ENCODE measurements at places on chromosomes 1 and 21.

DNA sequence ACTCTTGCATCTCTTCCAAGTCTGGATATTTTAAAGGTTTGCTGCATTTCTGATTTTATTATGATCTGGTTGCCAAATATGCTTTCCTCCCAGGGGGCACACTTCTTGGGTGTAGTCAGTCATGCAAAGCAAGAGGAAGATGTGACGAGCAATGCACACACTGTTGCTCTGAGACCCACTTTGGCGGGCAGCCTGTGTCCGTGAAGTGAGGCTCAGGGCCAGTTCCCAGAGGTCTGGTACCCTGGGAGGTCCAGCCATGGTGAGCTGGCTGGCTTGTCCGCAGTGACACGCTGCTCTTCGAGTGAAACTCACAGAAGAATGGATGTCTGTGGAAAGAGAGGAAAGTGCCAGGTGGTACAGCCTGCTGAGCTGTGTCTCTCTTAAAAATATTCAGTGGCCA lies 52.8 kb upstream of the EDN2 start:
- no peak for DNase-seq

DNA sequence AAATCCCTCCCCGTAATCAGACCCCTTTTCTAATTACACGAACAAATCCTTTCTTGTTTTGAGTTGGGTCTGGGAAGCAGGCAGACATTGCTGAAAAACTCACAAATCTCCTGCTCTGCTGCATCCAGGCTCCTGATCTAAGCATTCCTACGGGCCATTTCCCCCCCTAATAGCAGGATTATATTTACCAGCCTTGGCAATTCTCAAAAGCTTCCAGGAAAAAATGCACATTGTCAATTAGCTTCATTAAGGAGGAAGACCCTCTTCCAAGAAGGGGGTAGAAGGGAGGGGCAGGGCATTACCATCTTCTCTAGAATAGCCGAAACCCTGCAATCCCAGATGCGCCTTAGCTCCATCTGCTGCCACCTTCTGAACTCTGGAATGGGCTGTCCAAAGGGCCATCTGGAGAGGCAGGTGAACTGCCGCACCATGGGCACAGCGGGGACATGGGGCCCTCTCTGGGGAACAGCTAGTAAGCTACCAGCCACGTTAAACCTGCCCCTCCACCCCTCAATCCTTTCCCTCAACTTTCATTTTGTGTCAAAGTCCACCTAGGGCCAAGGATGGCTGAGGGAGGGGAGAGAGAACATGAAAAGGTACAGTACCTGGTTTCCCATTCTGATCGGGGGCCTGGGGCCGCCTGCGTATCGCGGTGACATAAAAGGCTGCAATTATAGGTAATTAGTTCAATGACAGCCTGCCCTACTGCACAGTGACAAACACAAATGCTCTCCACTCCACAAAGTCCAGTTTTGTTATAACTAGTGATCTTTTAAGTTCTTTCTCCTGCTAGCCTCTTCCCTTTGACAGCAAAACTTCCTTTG lies 56.8 kb downstream of the MRPL37 start:
- DNase-seq: no peak

DNA sequence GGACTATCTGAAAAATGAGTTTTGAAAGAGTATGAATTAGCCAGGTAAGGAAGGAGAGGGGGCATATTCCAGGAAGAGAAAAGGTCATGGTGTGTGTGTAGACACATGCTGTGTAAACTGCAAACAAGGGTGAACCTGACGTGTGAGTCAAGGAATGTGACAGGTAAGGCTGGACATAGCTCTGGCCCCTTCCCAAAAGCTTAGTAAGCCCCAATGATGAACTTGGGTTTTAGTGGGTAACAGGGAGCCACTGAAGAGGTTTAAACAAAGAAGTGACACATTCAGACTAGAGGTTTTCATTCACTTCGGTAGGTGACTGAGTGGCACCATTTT lies 36.7 kb downstream of the EGLN1 start:
- no peak for DNase-seq

- no peak for DNase-seq
Measured at GRCh38 chr1:14320518-14320917, 278.0 kb upstream of the KAZN start.

DNA sequence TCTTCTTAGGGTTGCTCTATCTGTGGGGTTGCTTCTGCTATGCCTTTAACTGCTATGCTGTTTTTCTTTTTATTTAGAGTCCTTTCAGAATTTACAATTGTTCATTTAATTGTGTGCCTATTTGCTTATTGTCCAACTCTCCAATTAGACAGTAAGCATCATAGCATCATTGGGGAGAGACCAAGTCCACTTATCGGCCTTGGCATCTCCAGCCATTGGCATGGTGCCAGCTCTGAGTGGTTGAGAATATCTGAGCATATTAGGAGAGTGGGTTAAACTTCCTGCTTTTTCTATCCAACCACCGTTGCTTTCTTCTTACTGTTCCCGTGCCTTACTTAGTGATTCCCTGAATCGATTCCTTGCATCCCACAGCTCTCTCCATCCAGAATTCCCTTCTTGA lies 535.0 kb downstream of the AJAP1 start:
- DNase-seq: no peak
